ENCODE measurements at places on chromosomes 3 and 15.

- DNase-seq, result no peak
Measured at GRCh38 chr3:2731843-2732242, 378.3 kb downstream of the IL5RA start.

DNA sequence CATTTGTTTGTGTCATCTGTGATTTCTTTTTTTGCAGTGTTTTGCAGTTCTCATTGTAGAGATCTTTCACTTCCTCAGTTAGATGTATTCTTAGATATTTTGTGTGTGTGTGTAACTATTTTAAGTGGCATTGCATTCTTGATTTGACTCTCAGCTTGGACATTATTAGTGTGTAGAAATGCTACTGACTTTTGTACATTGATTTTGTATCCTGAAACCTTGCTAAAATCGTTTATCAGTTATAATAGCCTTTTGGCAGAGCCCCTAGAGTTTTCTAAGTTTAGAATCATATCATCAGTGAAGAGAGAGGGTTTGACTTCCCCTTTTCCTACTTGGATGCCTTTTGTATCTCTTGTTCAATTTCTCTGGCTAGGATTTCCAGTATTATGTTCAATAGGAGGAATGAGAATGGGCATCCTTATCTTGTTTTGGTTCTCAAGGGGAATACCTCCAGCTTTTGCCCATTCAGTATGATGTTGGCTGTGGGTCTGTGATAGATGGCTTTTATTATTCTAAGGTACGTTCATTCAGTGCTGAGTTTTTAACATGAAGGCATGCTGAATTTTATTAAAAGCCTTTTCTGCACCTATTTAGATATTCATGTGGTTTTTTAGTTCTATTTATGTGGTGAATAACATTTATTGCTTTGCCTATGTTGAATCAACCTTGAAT, 211.7 kb downstream of the MBNL1 start:
- DNase-seq, result no peak

GRCh38 chr3:18474202-18474601, 49.1 kb upstream of the SATB1 start:
- DNase-seq, result no peak

DNA sequence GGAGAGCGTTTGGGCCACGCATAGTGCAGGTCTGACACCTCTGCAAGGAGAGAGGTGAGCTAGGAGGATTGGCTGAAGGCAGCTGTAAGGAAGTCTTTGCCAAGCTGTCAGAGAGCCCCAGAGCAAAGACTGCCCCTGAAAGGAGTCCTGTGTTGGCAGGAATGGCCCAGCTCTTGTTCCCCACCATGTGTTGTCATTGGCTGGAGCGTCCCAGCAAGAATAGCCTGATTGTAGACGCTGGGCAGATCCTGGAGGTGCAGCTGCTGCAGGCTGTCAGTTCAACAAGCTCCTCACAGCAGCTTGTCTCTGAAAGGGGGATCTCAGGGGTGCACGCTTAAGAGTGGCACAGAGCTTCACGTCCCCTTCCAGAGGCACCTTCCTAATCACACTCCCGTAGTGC, 237.6 kb downstream of the FEZF2 start:
- DNase-seq, result no peak

GRCh38 chr3:80451393-80451792, 683.6 kb upstream of the ROBO1 start:
- DNase-seq, result no peak

DNA sequence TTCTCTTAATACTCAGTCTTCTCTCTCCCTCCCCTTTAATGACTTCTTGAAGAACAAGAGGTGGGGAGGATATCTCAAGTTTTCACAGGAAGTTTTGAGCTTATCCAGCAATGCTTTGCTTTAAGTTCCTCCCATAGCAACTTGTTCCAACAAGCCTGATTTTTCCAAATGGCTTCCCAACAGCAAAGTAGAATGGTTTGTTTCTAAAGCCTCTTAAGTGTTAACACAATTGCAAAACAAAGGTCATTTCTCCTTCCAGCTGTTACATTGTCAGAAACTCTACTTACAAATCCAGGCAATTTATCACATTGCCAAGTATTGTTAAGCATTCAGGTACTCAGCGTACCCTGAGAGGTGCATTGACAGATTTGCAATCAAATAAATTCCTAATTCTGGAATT, 6.8 kb upstream of the ZNF770 start:
- no peak for DNase-seq
